ENCODE measurements at places on chromosomes 6 and 20. TPM values are rescaled to one million over a fixed set of nuclear protein-coding genes. Genes with fewer than 3 reads are reported as not detected.
A peak's percentile ranks its signal among the peaks of the same experiment; 100 is the strongest.

The GGTLC1 gene
- polyA plus RNA-seq = not detected

The ADGB gene
- polyA plus RNA-seq = not detected

DNA sequence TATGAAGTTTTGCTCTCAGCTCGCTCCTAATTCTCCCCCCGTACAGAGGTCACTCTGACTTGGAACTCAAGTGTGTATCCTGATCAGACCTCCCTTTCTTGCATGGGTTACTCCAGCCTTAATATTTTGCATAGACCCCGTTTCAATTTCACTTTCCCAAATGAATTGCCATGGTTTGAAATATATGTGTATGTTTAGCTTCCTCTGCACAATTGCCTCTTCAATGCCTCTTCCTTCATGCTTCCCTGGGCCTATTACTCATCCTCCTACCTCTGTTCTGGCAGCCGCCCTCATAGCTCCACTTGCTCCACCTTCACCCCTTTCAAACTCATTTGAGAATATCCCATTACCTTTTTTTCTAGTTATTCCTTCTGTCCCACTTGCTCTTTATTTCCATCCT, 90.0 kb upstream of the SAMD5 start:
- no peak for DNase-seq

- DNase-seq = peak; percentile 41
Measured at GRCh38 chr6:82270881-82271635, 23.5 kb upstream of the IBTK start.

- no peak for DNase-seq
Measured at GRCh38 chr6:89562093-89562973, 76.2 kb downstream of the LYRM2 start.

- DNase-seq = no peak
Measured at GRCh38 chr20:5214826-5215225, 88.0 kb downstream of the CDS2 start.

DNA sequence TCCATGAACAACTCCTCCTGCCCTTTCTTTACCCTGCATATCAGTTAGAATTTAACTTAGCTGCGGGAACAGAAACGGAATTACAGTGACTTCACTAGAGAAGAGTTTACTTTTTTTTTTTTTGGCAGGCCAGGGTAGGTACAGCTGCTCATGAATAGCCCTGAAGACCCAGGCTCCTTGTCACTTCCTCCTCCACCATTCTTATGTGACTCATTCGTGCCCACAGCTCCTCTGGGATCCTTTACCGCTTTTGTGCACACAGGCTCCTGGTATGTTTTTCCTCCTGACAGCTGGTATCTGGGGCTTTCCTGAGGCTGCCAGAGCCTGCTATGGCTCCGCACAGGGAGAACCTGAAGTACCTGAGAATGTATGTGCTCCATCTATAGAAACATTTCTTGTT, 3.9 kb upstream of the KCNS1 start:
- DNase-seq = no peak

DNA sequence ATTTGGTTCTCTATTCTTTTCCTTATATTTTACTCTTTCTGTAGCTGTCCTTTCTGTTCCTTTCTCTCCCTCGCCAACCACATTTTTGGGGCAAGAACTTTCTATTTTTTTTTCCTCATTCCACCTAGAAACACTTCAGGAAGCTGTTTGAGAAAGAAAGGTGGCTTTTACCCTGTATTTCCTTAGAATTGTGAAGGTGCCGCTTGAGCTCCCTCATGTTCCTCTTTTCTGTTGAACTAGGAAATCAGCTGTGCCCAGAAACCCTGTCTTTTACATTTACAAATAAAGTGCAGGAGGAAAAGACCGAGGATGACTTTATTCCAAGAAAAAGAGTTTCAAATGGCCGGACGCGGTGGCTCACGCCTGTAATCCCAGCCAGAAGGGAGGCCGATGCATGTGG, 38.2 kb downstream of the OR2B2 start:
- no peak for DNase-seq

DNA sequence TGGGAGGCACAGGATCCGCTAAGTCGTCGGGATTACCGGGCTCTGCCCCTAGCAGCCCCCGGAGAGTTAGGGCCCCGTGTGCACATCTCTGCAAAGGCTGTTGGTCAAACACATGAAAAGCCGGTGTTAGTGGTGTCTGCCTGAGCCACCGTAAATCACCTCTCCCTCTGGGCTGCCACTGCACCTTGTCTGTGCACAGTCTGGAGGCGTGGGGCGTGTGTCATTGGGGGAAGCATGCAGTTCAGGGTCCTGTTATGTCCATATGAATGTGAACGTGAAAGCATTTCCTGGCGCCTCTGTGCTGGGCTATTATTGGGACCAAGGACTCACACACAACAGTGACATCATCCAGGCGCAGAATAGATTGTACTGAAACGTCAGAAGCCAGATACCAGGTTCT, 305.6 kb downstream of the NRN1 start:
- DNase-seq = no peak

- no peak for DNase-seq
Measured at GRCh38 chr6:167704396-167704901, 122.3 kb upstream of the AFDN start.

DNA sequence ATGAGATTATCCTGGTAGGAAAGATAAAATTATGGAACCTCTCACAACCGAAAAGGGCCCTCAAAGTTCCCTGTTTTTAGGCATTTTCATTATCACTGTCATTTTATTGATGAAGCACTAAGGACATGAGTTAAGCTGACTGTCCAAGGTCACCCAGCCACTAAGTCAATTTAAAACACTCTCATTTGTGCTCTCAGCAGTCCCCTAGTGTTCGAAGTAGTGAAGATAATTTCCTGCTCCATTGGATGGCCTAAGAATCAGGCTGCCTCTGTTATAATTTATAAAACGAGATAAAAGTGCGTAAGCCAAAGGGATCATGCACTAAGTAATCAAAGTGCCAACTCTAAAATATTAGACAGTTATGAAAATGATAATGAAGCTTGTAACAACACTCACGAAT, 169.1 kb downstream of the KIF16B start:
- no peak for DNase-seq

DNA sequence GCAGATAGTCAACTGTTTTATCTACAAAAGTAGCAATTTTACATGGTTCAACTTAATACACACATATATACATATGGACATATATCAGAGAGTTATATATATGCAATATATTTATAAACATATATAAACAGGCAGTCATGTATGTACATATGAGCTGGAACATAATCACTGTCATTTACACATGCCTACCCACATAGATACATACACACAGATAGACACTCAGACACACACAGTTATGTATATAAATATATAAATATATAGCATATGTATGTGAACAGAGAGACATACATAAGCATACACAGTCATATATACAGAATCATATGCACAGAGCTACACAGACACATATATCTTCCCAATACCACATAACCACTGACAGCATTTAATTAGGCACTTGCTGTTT, 2.2 kb downstream of the WFDC5 start:
- DNase-seq = no peak

GRCh38 chr6:781350-781961, 88.5 kb upstream of the EXOC2 start:
- DNase-seq = no peak

DNA sequence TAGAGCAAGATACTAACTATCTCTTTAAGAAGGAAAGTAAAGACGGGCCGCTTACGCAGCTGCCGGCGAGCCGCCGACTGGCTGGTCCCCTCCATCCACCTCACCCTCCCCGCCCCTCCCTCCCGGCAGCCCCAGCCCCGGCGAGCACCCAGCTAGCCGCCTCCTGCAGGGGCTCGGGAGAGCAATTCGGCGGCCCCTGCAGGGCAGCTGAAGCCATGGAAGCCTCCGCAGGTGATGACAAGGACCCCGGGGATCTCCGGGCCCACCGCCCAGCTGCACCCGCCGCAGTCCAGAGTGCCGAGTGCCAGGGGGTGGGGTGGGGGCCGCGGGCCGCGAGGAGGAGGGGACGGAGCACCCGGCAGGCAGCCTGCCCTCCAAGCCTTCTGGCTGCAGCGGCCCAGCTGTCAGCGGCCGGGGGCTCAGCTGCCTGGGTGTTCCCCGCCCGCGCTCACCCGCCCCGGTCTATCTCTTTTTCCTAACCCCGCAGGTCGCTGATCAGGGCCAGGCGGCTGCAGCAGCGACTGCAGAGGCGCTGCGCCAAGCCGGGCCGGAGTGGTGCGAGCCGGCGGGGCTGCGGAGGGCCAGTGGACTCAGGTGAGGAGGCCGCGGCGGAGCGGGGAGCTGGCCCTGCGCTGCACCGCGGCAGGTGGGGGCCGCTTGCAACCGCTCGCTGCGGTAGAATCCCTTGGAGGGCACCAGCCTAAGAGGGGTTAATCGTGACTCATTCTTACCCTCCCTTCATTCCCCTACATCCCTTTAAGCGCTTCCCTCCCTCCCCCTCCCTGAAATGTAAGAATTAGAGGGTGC, at the start of gene SNPH:
Gene SNPH (plus strand): TSS at position 128 of the 807 bp plus-strand sequence. CDS start 29,946 bp downstream, outside the sequence.
- DNase-seq = peak; percentile 60

DNA sequence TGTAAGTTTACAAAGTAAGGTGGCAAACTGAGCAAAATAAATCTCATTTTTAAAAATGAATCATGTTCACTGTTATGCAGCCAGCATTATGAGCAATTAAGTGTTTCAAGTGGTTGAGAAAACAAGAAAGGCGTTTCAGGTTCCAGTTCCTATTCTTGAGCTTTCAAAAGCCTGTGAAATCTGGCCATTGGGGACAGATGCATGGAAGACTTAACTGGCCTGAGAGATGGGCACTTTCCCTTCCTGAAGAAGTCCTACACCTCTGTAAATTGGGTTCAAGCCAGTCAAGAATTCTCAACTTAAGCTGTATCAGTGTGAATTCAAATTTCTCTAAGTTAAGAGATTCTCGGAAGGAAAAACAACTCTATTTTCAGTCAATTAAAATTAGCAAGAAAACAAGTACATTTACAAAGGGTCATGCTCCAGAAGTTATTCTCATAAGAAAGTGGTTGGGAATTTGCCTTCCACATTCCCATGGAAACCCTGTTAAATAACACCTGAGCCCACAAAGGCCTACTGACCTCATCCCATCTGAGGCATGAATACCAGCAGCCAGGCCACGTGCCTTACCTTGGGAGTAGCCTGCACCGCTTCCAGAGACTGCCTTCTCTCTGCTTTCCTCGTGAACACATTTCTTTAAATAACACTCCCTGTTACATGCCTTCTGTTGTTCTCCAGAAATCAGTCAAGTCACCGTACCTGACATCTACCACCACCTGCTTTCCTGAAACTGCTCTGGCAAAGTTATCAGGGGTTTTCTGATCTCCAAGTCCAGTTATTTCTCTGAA, 19.4 kb downstream of the MAP3K5 start:
- no peak for DNase-seq

All from immature natural killer cell (primary cell).